ENCODE measurements at places on chromosomes 5 and 9.

GRCh38 chr9:20837166-20837565 lies 153.1 kb downstream of the FOCAD start:
- no peak for DNase-seq

GRCh38 chr5:53874409-53874808 lies 314.0 kb downstream of the NDUFS4 start:
- DNase-seq = no peak

DNA sequence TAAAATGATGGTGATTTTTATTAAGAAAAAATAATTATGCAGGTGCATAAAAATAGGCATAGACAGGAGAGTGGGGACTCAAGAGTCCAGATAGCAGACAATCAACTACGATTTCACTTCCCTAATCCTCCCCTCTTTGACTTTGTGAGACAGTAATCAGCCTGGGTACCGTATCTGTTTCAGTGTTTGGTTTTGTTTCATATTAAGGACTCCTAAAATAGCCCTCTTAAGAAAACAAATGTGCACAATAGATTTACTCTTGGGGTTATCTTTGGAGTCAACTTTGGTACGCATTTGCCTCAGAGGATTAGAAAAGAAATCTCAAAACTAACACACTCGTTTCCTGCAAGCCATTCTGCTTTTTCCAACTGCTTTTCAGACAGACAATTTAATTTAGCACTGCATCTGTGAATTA lies 96.3 kb downstream of the ZNF608 start:
- DNase-seq = no peak

DNA sequence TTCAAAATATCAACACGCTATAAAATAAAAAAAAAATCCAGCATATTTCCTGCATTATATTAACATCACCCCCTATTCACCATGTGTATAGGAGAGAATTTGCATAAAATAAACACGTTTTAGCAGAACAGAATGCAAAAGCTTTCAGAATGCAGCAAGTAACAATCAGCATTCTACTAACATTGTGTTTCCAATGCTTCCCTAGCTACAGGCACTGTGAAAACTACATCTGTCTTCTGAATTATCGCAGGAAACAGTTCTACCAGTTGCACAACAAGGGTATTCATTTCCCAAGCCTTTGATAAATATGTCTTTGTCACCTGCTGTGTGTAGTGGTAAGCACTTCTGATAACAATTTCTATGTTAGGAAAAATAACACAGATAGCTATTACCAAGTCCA lies 1015.8 kb downstream of the CDH18 start:
- no peak for DNase-seq

DNA sequence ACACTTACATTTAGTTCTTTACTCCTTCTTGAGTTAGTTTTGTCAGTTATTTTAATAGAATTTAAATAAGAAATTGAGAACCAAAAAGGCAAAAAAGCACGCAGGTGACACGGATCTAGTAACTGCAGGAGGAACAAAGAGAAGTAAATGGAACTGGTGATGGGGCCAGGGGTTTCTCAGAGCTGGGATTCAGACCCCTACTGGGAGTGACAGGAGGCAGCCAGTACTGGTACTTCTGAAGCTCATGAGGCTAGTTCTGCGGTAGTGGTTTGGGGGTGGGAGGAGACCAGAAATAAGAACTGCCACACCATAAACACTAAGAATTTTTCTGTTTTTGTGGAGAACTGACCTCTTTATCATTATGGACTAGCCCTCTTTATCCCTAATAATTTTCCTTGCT lies 48.2 kb downstream of the OXCT1 start:
- no peak for DNase-seq

GRCh38 chr5:50724-51499 lies 41.1 kb upstream of the PLEKHG4B start:
- no peak for DNase-seq

- DNase-seq = no peak
Observed at GRCh38 chr9:5939530-5939929, 48.8 kb downstream of the MLANA start.

GRCh38 chr9:111604054-111604615 lies 4.7 kb upstream of the PTGR1 start:
- no peak for DNase-seq

GRCh38 chr5:77637170-77637997 lies 1.1 kb downstream of the OTP start:
- DNase-seq = no peak

DNA sequence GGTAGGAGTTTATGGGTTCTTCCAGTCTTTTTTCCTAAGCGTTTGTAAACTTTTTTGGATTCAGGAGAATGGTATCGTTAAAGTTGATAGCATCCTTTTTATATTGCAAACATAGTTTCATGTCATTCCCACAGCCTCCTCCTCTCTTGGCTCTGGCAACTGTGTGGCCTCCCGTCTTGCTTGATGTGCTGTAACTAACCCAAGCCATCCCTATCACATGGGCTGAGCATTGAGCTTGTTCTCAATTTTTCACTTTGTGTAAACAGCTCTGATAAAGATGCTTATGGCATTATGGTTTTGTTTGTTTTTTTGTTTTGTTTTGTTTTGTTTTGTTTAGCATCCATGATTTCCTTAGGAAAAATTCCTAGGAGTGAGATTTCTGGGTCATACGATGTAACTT lies 4.6 kb downstream of the STKLD1 start:
- no peak for DNase-seq

DNA sequence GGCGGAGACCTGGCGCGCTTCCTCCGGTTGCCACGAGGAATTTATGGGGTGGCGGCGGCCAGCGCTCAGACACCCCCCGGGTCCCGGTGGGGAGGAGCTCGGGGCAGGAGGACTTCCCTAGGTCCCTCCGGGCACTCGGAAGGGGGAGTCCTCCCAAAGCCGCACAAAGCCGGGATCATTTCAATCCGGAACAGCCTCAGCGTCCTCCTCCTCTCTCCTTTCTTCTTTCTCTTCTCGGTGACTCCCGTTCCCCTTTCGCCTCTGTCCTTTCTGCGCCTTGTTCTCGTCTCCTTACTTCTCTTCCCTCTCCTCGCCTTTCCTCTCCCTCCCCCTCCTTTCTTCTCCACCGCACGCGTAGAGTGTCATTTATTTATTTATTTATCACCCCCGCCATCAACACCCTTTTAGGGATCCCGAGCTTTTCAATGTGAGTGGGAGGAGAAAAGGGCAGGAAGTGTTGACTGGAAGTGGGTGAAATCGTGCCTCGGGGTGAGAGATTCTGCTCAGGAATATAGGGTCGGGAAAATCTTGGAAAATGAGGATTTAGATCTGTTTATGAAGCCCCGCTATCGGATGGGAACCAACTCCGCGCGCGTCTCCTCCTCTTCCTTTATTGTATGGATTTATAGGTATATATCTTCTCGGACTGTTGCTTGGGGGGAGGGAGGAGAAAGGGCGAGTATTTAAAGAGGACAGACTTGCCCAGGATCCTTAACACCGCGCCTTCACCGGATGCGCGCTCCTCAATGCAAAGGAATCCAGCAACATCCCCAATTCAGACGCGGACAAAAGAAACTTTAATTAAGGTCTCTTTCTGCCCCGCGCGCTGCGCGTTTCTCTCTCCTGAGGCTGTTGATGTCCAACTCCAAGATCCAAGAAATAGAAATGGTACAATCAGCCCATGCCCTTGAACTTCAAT lies 2.0 kb upstream of the ZNF462 start:
- no peak for DNase-seq

- no peak for DNase-seq
Observed at GRCh38 chr5:67639976-67640375, 443.4 kb upstream of the CD180 start.

DNA sequence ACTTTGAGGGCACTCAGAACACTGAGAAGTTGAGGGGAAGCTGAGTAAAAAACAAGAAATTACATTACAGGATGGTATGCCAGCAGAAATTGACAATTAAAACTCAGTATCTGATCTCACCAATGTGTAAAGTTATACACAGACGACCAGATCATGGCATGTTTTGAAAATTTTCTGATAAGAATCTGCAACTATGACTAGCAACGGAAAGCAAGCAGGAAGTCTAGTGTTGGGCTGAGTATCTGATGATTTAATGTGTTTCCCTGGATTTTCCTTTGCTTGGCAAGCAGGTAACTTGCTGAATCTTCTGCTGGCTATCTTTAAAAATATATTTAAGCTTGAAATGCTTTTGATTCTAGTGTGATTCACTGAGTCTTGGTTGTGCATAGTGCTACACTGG lies 5.2 kb upstream of the GCNT4 start:
- DNase-seq = no peak

- DNase-seq = no peak
Observed at GRCh38 chr5:91434348-91434747, 51.2 kb upstream of the ARRDC3 start.

DNA sequence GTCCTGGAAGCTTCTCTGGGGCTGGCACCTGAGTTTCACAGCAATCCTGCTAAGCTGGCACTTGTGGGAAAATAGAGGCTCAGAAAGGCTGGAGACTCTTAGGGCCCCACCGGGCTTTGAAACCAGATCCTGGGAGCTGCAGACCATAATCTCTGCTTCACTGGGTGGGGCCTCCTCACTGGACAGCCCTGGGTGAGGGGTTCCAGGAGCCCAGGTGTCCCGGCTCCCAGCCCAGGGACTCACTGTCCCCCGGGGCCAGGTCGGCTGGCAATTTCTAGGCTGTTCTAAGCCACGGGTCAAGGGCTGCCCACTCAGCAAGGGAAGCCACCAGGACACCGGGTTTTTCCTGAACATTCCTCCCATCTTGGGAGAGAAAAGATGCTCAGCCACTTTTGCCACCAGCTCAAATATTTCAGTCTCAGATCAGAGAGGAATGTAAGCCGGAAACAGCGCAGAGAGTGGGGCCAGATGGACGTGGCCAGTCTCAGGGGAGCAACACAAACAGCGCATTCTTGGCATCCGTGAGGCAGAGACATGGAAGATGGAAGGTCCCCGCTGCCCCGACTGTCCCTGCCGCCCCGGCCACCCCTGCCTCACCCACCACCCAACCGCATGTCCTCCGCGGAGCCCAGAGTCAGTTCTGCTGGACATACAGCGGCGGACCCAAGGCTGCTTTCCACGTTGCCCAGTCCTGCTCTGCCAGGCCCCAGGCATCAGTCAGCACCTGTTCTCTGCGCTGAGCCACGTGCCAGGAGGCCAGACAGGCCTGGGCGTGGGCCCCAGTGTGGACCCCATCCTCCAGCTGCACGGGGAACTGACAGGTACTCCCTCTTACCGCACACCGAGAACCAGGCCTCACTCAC lies 72.6 kb downstream of the VAV2 start:
- DNase-seq = no peak

DNA sequence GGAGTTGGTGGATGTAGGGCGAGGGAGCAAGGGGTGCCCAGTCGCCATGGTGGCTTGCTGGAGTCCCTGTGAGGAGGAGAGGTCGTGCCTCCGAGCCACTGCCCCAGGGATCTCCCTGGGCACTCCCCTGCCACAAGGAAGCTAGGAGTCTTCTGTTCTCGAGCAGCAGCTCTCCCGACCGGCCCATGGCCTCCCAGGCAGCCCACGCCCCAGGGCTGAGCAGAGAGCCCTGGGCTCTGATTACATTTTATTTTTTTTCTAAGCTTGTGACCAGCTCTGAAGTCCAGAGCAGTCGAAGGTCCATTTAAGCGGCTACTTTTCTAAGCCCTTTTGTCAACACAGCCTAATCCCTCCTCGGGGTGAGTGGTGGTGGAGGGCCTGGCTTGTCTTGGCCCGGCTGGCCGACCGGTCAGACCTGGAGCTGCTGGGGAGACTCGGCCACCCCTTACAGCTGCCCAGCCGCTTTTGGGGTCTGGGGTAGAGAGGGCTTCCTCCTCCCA lies 2.1 kb downstream of the RXRA start:
- DNase-seq = no peak

DNA sequence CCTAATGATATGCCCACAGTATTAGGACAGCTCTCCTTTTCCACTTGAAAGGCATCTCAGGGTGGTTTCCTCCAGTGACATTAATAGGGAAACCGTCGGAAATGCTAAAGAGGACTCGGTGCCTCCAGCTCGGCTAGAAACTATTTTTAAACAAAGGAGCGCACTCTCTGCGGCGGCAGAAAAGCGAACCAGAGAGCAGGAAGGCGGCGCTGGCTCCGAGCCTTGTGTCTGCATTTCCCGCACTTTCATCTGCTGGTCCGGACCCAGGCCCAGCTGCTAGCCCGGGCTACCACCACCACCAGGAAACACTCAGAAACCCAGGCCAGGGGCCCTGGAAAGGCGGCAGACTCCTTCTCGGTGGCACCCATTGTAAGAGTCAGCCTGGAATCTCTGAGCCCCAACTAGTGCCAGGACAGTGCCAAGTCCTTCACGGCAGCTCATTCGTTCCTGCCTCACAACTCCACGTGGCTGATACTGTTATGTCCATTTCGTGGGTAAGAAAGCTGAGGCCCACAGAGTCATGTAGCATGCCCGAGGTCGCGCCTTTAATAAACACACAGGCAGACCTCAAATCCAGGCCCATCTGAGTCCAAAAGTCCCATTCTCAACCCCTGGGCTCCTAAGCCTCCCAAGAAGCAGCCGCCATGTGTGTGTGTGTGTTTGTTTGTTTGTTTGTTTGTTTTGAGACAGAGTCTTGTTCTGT lies 73.9 kb downstream of the VAV2 start:
- no peak for DNase-seq

DNA sequence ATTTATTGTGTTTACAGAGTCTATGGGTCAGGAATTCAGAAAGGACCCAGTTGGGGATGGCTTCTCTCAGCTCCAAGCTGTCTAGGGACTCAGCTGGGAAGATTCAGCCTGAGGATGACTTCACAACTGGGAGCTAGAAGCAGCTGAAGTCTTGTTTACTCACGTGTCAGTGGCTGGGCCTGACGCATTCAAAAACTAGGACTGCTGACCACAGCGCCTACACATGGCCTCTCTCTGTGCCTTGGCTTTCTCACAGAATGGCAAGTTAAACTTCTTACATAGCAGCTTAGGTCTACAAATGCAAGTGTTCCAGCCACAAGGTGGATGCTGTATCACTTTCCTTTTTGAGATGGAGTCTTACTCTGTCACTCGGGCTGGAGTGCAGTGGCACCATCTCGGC lies 16.3 kb upstream of the PPP2CA start:
- DNase-seq = no peak

DNA sequence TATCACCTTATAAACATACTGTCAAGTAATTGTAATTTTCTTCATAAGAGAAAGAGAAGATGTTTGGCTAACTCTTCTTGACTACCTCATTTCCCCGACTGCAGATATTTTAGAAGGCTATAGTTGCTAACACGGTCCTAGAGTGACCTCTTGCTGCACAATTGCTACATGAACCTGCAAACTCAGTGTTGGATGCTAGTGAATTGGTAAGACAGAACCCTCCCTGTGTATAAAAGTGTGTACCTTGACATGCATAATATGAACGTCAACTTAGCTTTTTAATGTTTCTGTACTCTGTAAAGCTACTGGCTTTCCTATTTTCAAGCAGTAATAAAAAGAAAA lies 46.7 kb upstream of the CER1 start:
- DNase-seq = no peak
